ENCODE measurements at places on chromosomes 3 and 15.

DNA sequence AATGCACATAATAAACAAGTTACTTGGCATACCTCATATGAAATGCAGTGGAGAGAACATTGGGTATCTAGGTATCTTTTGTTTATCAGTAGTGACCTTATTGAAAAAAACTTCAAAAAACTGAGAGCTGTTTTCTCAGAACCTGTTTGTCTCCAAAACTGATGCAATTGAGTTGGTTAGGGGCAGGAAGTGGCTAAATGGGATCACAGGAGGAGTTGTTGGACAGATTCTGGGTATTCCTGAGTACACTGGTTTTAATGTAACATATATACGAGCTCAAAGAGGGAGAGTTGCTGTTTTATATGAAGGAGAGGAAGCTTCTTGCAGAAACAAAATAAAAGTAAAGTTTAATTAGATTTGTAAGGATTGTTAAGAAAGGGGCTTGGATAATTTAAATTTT is 159.5 kb downstream of the C3orf70 start:
- no peak for DNase-seq

DNA sequence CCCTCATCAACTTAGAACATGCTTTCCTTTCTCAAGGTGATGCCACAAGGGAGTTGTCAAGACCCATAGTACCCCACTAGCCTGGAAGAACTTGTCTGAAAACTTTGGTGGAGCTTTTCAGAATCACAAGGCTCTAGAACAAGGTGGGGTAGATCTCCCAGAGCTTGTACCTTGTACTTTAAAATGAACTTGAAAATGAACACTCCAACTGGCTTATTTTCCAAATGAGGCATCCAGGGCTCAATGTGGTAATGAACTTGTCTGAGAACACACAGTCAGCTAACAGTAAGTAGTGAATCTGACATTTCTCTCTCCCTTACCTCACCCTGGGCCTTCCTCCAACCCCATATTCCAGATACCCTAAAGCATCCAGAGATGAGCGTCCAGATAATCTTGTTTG is 81.8 kb upstream of the THBS1 start:
- DNase-seq: no peak

GRCh38 chr3:146542179-146542578 is 2.2 kb downstream of the PLSCR1 start:
- peak; percentile 33 for DNase-seq

- no peak for DNase-seq
These were observed 16.4 kb downstream of the UBE2E2 start for GRCh38 chr3:23219552-23219951.

GRCh38 chr3:108241146-108241545 is 18.9 kb upstream of the IFT57 start:
- no peak for DNase-seq

- peak; percentile 68 for DNase-seq
These were observed 101.6 kb upstream of the ANKRD28 start for GRCh38 chr3:15899388-15899787.

Data from M059J (cell line).